Vagina (tissue), 2 donors: ENCODE measurements at places on chromosomes 2 and 18. TPM values are rescaled to one million over a fixed set of nuclear protein-coding genes. Genes with fewer than 3 reads are reported as not detected.

GRCh38 chr18:64380117-64380516 lies 231.2 kb upstream of the LINC00305 start:
- no peak for DNase-seq

DNA sequence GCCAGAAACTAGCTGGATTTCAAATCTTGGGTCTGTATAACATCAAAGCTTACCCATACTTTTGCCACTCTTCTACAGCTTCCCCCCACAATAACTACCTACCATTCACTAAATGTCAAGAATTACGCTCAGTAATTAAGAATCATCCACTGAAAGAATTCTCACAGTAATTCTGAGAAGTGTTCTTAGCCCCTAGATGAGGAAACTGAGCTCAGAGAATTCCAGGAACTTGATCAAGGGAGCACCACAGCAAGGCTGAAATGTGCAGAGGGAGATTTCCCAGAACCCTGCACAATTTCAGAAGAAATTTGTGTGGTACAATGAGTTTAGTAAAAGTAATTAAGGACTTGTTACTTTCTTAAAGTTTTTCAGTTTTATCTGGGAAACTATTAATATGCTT lies 194.5 kb upstream of the STK17B start:
- no peak for DNase-seq

- no peak for DNase-seq
These were observed 49.5 kb downstream of the ATIC start for GRCh38 chr2:215361211-215361875.

DNA sequence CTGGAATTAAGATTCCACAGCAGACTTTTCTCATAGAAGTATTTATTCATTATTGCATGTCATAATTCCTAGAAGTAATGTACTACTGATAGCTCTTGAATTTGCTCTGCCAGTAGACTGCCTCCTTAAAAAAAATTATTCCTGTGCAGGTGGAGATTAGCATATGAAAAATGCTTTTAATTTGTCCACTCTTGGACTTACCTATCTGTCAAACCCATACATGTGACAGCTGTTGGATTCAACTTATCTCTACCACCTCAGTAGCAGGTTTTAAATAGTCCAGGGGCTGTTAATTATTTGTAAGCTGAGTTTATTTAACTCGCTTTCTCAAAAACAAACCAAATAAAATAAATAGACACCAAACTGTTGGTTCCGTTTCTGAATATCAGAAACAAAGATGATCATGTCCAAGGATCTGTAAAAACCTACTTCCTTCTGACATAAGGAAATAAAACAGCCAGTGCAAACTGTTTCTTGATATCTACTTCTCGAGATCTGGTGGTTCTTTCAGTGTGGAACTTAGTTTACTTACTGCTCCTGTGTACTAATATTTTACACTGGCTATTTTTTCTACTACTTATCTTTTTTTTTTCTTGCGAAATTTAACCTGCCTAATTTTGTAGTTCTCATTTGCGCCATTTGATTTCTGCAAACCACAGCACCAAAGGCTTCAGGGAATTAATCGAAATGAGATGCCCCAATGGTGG lies 44.2 kb downstream of the ZEB2 start:
- DNase-seq = no peak

The MYOM1 gene
- total RNA-seq = 1.2 TPM

The SERPINB4 gene
- total RNA-seq = 77.3 TPM

The DNER gene
- 11.3 TPM for total RNA-seq

DNA sequence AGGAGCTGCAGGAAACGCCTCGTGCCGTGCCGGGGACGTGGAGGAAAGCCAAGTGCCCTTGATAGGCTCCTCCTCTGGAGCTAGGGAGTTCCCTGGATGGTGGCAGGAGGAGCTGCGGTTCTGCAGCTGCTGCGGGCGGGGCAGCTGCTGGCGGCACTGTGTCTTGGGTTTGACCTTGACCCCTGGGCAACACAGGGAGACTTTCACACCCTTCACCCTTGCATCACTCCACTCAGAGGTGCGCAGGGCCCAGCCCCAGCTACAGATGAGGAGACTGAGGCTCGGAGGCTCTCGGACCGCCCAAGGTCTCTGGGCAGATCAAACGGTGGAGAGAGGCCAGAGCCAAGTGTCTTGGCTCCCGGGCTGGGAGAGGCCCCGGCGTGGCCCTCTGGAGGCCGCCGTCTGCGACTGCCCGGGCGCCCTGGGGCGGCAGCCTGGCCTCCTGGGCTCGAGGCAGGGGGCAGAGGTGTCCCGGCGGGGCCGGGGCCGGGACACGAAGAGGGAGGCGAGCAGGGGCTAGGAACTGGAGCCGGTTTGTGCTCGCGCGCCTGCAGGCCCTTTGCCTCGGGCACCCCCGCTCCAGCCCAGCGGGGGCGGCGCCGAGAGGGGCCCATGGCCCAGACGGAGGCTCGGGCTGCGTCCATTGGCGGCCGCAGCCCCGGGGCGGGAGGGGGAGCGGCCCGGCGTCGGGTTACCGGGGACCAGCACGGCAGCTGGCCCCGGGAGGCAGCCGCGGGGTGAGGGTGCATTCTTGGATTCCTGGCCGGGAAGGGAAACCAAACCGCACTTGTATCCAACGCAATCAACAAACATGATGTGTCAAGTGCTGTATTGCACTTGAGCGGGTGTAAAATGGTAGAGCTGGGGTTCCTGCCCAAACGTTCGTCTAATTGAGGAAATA lies 129.6 kb upstream of the SLC1A4 start:
- DNase-seq = no peak

The SPEG gene
- total RNA-seq = 28.2 TPM

DNA sequence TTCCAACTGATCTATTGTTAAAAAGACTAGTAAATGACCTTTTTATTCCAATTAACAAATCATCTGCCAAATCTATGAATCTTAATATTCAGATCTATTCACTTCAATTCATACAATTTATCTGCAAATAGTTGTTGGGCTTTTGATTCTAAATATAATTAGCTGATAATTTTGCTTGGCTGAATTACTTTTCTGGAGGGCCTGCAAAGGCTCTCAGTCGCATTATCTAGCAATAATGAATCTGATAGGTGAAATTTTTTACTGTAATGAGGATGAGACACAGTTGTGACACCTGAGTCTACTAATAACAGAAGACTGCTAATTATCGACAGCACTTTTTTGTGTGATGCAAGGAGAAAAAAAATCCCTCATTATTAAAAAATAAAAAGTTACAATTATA lies 565.1 kb downstream of the ZEB2 start:
- DNase-seq = no peak

DNA sequence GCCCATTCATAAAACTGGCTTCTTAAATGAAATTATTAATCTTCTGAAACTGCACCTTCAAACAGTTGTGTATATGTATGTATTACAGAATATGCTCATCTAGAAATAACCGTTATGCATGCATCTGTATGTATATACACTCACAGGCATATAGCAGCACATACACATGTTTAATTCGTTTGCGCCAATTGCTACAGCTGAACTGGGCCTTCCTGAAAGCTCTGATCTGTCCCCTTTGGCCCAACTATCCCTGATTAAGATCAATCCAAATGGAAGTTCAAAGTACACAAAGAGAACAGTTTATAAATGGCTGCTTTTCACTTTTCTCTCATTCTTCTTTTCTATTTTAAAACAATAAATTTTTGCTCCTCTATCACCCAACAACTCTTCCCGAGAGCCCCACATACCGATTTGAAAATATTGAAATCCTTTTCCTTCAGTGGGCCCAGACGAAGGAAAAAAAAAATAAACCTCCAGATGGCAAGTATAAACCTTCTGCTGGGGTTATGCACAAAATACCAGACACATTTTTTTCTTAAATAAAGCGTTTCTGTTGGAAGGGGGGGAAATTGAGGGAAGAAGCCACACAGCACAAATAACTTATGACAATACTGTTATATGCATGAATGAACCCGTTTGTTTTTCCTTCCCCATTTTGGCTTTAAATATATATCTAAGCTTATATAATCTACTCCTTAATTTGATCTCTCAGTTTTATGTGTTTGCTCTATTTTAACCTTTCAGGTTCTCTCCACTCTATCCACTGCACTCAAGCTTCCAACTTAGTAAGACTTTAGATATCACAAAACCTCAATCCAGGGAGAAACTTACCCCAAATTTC lies 267.3 kb downstream of the TCF4 start:
- no peak for DNase-seq

GRCh38 chr2:168920504-168921157 lies 19.5 kb downstream of the G6PC2 start:
- DNase-seq = no peak

DNA sequence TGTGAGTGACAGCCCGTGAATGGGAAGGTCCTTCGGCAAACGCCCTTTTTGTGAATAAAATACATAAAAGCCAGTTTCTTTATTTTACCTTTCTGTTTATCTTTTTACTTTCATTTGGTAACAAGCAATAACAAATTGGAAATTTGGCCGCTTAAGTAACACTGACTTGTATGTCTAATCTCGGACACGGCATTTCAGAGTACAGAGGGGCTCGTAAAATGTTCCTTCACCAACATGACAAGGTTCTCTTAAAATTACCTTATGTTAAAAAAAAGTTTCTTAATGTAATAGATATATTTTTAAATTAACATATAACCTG lies 558 bp upstream of the NEMP2 start:
- DNase-seq = no peak

DNA sequence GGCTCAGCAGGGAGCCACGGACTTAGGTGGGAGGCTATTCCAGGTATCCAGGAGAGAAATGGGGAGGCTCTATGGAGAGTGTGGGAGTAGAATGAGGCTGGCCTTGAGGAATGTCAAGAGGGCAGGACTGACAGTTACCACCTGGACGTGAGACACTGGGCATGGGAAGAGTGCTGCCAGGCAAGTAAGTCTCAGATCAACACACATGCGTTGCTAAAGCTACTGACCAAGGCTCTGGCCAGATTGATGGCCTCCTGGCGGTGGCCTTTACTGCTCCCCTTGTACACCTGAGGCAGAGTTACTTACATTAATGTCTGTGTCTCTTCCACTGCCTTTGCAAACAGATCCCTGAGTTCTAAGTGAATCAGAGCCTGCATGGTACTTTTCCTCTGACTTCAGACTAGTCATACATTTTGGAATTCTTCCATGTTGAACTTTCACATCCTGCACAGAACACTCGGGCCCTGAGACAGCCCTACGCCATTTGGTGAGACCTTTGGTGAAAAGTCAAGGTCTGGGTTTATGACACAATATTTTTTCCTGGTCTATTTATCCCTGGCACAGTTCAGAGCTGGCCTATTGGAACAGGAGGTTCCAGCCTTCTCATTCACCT lies 398.8 kb upstream of the TRIB2 start:
- DNase-seq = no peak

The SPDYA gene
- total RNA-seq = 5.2 TPM

DNA sequence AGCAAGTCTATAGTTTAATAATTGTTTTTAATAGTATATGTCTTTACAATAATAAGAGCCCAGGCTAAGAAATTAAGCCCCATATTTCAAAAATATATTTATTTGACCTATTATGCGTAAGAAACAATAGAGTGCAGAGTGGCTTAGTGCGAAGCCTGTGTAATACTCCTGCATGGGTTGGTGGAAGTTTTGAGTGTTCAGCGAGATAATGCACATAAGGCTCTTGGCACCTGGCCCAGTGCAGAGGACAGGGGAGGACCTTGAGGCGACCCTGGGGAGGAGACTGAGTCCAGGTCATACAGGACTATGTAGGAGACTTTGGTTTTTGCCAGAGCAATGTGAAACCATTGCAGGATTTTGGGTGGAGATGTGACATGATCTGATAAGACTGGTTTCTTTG lies 132.4 kb upstream of the ST6GAL2 start:
- no peak for DNase-seq

- DNase-seq = no peak
These were observed 42.8 kb upstream of the TPO start for GRCh38 chr2:1370461-1370860.

DNA sequence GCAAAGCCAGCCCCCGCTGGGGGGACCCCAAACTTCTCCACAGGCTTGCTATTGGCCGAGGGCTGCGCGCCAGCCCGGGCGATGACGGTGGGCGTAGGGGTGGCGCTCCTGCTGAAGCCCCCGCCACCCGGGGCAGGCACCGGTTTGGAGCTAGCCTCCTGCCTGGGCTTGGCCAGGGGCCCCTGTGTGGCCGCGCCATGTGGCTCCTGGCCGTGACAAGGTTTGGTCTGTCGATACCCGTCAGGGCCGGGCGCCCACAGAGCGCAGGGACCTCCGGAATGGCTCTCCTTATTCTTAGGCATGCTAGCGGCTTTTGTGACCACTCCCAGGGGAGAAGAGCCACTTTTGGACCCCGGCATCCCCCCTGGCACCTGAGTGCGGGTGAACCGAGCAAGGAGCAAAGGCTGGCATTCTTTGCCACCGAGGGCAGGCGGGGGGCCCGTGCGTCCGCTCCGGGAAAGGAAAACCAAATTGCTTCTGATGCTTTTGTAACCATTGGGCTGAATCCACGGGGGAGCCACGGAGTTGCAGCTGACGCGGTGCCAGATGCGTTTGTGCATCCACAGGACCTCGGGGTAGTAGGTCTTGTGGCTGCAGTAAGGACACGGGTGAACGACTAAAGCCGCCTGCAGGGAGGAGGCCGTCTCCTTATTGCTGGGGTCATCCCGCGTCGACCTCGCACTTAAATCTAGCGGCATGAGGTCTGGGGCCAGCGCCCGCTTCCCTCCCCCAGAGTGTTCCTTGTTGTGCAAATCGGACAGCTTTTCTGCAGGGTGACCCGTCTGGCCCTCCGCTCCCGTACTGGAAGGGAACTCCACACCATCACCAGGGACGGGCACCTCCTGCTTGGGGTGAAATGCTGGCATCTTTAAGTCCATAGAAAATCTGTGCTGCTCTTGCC lies 115.6 kb downstream of the ZNF516 start:
- DNase-seq = no peak

DNA sequence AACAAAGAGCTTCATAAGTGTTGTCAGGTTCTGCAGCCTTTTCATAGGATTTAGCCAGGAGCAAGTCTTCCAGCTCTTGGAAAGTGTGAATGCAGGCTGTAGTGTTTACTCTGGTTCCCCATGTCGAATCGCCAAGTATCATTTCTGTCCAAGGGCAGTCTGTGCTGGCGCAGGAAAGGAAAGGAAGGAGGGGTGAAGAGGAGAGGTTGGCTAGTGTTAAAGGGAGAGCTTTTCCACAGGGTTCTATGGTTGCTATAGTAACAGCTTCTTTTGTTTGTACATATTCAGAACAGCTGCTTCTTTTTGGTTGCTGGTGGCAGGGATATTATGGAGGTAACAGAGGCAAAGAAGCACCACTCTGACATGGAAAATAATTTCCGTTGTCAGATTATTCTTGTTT lies 69.9 kb downstream of the KCNH7 start:
- no peak for DNase-seq

GRCh38 chr2:240725266-240725665 lies 33.6 kb downstream of the AQP12A start:
- DNase-seq = no peak

The NDUFV2 gene
- total RNA-seq = 75.1 TPM

The DPP10 gene
- not detected for total RNA-seq

- DNase-seq = no peak
These were observed 343.2 kb downstream of the ALK start for GRCh38 chr2:29578084-29578598.

The KRTCAP3 gene
- 3.9 TPM for total RNA-seq

- DNase-seq = no peak
These were observed 100.2 kb upstream of the UBXN4 start for GRCh38 chr2:135641156-135642068.

DNA sequence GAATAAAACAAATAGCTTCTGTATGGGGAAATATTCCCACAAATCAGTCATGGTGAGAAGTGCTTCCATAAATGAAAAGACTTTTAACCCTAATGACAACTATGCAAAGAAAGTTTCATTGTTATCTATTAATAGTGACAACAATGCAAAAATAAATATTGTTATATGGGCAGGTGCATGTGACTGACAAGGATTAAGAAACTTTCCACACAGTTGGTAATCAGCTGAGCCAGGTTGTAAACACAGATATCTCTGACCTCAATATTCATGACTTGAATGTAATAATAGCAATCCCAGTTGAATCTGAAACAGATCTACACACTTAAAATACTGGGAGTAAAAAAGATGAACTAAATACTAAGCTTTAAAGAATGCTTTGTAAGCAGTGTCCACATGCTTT lies 517.0 kb upstream of the SOX11 start:
- no peak for DNase-seq
